RCC 7860 (cell line): ENCODE measurements at places on chromosomes 4 and X.

DNA sequence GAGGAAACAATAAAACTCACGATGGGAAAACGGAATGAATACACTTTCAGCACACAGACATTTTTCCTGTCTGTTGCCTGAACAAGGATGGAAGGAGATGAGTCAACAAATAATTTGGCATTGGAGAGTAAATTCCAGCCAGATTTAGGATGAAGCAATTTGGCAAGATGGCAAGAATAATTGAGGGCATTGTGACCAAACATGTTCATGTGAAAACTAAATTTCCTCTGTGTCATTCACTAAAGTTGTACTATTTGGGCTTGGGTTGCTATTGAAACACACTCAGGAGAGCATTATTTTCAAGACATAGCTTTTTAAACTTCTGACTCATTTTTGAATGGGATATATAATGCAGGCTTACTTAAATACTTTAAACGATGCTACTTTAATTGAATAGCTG lies 1614.4 kb downstream of the PCDH19 start:
- DNase-seq: no peak

DNA sequence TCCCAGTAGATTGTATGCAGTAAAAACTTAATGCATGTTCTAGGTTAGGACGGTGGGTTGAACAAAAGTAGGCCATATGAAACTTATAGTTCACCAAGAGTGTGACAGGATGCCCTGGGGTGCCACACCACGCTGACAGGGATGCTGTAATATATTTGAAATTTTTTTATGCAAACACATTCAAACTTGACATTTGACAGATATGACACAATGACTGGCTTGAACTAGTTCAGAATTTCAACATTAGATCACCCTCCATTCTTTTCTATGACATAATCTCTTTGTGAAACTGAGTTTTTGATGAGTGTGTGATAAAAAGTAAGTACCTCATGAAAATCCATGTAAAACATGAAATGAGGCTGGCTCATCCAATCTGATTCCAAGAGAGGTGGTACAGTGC lies 198.4 kb downstream of the PALLD start:
- DNase-seq: no peak

DNA sequence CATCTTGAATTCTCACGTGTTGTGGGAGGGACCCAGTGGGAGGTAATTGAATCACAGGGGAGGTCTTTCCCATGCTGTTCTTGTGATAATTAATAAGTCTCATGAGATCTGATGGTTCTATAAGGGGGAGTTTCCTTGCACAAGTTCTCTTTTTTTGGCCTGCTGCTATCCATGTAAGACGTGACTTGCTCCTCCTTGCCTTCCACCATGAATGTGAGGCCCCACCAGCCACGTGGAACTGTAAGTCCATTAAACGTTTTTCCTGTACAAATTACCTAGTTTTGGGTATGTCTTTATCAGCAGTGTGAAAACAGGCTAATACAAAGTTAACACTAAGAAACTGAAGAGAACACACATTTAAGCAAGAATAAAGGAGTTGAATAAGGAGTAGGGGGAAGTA lies 16.0 kb downstream of the TBCK start:
- no peak for DNase-seq

DNA sequence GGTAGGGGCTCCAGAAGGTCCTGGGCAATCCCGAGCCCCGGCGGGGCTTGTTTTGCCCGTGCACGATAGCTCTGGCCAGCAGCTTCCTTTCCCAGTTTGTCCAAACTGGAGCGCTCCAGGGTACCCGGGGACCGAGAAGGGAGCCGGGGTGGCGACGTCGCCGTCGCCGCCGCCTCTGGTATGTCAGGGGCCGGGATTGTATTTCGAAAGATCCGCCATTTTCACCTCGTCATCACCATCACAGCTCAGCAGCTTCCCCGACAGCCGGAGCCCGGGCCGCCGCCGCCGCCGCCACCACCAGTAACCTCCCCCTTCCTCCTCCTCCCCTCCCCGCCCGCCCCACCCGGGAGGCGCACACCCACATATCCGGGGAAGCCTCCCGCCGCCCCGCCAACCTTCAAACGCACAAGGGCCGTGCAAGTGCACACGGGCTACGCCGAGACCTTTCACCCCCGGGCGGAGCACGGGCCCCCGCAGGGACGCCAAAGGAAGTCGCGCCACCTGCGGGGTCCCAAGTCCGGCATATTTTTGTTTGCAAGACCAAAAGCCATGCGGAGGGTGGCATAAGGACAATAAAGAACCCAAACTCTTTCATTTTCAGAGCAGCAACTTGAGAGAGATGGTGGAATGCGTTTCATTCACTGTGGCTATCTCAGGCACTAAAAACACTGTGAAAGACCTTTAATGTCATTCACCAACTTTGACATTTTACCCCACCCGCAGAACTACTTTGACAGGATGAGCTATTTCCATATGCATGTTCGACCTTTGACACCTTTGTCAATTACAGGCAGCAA lies at the start of gene LIN54:
TSS of gene LIN54 (minus strand) at position 302 of the 797 bp plus-strand sequence. CDS start 25,979 bp downstream, outside the sequence.
- peak; percentile 29 for DNase-seq

- DNase-seq: no peak
These were observed 33.3 kb downstream of the REST start for GRCh38 chr4:56940971-56941370.

GRCh38 chrX:41236629-41237028 lies 97.3 kb upstream of the DDX3X start:
- DNase-seq: no peak

- DNase-seq: no peak
These were observed 104.5 kb upstream of the GATB start for GRCh38 chr4:151865312-151865711.

DNA sequence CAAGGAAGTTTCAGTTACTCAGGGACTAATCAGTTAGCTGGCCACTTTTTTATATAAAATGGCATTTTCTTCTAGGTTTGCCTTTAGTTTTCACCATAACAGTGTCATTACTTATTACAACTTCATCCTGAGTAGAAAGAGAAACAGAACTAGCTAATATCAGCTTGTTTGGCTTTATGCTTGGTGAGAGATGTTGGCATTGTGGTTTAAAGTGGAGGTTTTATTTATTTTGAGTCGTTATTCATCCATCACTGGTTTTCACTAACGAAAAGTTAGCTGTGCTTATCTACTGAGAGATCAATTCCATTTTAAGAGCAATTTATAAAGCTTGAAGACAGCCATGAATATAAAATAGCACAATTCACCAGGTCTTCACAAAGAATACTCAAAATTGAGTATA lies 714.5 kb downstream of the GRID2 start:
- no peak for DNase-seq

DNA sequence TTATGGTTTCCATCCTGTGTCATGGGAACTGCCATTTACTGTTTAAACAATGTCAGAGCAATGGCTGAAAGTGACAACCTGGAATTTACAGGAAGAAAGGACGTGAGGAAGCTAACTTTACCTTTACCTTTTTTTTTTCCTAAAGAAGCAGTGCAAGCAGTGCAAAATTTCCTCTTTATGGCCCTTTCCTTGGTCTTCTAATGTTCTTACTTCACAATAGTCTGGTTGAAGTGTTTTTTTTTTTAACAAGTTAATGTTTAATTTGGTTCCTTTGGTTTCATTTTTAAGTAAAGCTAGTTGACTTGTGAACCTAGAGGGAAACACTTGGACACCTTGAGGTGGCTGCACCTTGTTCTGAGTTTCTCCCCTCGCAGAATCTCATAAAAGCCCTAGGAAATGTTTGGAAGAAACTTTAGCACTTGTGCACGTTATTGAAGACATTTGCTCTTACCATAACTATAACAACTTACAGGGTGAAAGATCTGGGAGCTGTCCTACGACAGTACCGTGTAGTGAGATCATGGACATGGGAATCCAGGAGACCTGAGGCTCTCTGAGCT lies 1.8 kb downstream of the SGMS2 start:
- peak; percentile 11 for DNase-seq

GRCh38 chr4:185626798-185627197 lies 91.5 kb upstream of the PDLIM3 start:
- no peak for DNase-seq

GRCh38 chr4:41287852-41288251 lies 31.1 kb downstream of the UCHL1 start:
- no peak for DNase-seq

GRCh38 chrX:31384471-31384870 lies 312.6 kb upstream of the FTHL17 start:
- no peak for DNase-seq

GRCh38 chr4:33013282-33013681 lies 2293.1 kb downstream of the PCDH7 start:
- no peak for DNase-seq

- DNase-seq: no peak
These were observed 6.3 kb downstream of the LAS1L start for GRCh38 chrX:65528293-65528692.

- DNase-seq: no peak
These were observed 67.6 kb downstream of the PPP2R2C start for GRCh38 chr4:6404611-6405396.

DNA sequence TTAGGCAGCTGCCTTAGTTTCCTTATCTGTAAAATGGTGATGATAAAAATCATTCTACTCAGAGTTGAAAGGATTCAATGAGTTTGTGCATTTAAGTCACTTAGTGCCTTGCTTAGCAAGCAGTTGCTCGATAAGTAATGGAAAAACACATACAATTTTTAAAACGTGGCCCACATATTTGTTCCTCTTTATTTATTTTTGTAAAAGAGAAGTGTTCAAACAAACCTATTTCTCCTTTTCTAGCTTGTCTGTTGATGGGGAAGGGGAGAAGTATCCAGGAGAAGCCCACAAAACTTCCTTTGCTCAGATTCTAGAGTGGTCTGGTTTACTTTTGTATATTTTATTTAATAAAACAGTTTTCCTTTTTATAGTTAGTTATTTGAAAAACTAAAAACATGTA lies 3.3 kb upstream of the HPGDS start:
- DNase-seq: no peak

GRCh38 chrX:4935401-4935800 lies 1222.0 kb upstream of the PRKX start:
- no peak for DNase-seq

DNA sequence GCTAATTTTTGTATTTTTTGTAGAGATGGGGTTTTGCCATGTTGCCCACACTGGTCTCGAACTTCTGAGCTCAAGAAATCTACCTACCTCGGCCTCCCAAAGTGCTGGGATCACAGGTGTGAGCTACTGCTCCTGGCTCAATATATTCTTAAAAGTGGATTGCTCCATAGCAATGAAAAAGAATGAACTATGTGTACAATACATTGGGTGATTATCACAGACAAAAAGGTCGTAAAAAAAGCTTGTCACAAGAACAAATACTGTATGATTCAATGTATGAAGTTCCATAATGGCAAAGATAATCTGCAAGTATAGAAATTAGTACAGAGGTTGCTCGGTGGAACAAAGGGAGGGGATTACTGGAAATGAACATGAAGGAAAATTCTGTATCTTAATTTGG lies 70.7 kb downstream of the REPS2 start:
- DNase-seq: no peak

- DNase-seq: no peak
These were observed at the start of gene ING2 for GRCh38 chr4:183504930-183505610. TSS of gene ING2 (plus strand) at chr4:183505058. CDS start at chr4:183505196, 138 bp downstream.

DNA sequence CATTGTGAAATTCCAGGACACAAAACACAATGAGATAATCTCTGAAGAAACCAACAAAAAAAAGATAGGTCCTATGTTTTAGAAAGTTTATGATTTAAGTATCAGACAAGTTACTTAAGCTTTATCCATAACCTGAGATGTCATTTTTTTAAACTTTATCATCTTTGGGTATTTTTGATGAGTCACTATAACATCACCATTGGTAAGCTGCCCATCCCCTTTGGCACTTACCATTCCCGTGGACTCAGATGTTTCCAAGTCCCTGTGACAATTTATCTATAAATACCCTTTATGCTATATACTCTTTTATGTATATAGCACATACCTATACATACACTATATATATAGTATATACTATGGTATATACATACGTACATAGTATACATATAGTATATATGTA lies 198.9 kb upstream of the GEMIN8 start:
- DNase-seq: no peak

- DNase-seq: no peak
These were observed 754.8 kb upstream of the FRG1 start for GRCh38 chr4:189185810-189186432.

GRCh38 chr4:164482092-164482404 lies 271.9 kb upstream of the SMIM31 start:
- DNase-seq: no peak

GRCh38 chr4:24872720-24873119 lies 40.1 kb downstream of the CCDC149 start:
- DNase-seq: no peak

DNA sequence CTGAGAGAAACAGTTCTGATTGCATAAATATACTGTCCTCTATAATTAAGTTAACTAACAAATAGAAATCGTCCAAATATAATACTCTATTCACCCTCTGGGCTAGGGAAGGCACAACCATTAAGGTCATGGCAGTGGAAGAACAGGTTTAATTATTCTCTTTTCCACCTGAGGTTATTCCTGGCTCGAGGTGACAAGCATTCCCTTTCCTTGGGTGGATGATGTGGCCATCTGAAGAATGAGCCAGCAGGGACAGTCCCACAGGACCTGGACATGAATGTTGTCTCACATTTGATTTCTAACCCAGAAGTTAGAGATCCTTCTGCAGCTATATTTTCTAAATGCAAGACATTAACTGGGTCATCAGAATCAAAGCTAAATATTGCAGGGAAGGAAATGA lies 5.5 kb downstream of the IBSP start:
- DNase-seq: no peak

DNA sequence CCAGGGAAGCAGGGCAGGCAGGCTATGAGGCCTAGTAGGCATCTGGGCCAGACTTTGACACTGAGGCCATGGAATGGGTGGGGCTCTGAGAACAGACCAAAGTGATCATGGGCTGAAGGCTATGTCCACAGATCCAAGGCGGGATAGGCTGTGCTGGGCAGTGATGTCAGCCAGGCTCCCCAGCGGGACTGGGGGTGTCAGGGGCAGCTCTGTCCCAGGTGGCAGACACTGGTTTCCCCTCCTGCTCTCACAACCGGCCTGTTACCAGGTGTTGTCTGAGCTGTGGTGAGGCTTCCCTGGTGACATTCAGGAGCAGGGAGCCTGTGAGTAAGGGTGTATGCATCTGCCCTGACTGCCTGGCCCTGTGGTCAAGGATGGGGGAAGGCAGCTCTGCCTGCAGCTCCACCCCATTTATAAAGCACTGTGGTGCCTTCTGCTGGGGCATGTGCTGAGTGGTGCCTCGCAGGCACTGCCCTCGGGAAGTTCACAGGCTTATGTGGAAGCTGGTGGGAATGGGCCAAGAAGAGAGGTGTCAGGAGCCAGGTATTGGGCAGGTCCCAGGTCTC lies 2.9 kb downstream of the IL9R start:
- DNase-seq: no peak

DNA sequence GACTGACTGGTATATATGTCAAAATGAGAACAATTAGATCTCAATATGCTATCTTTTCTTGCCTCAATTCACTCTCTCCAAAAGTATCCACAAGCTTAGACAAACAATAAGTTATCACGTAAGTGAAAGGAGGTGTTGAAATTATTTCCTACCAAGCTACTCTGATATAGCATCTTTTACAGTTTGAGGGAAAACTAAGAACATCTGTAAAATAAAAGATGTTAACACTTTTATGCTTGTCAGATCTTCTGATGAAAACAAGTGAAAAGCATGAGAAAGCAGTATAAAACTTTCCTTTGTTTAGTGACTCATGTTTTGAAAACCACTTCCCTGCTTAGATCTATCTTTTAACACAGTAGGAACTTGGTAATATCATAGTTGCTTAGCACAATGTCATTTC lies 8.4 kb upstream of the MAB21L2 start:
- DNase-seq: no peak
